Inflammatory macrophage treated with lipopolysaccharide for 4 hours (primary cell): ENCODE measurements at places on chromosomes 2 and 18.
A peak's percentile ranks its signal among the peaks of the same experiment; 100 is the strongest.

- peak; percentile 94 for DNase-seq
Measured at GRCh38 chr2:174600349-174600748, 2.7 kb upstream of the WIPF1 start.

GRCh38 chr2:170812710-170813600 is 3.7 kb upstream of the GAD1 start:
- peak; percentile 80 for DNase-seq

DNA sequence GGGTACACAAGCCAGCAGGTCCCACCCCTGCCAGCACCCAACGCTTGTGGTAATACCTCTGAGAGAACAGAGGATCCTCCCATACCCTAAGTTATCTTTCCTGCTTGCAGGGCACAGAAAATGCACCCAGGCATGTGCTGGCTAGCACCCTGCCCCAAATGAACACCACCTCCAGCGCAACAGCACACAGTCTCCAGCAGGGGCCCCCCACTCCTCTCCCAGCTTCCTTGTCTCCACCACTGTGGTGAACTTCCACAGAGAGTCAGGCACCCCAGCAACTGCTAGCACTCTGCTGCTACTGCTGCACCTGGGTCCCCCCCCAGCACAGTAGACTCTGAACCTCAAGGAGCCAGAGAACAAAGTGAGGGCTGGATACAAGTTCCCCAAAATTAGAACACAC is 216.8 kb upstream of the CNTNAP5 start:
- no peak for DNase-seq

GRCh38 chr2:231189571-231190495 is 8.6 kb upstream of the ARMC9 start:
- no peak for DNase-seq
